Sciatic nerve (tissue), 2 donors: ENCODE measurements at places on chromosomes 6 and 20. TPM values are rescaled to one million over a fixed set of nuclear protein-coding genes. Genes with fewer than 3 reads are reported as not detected.

DNA sequence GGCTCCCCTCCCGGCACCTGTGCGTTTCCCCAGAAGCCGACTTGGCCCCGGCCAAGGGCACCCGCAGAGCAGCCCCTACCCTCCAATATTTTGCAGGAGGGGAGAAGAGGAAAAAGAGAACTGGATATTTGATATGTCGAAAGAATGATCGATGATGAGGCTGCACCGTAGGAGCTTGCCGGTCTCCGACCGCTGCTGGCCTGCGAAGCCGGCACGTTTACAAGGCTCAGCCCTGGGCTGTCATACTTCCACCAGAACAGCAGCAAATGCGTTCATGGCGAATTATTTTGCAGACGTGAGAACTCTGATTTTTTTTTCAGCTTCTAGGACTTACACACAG lies 296.7 kb downstream of the TFAP2C start:
- no peak for DNase-seq

- no peak for DNase-seq
Measured at GRCh38 chr20:52422574-52423336, 231.2 kb upstream of the ZFP64 start.

The KIF25 gene
- total RNA-seq = 1.6 TPM

The C6orf132 gene
- 2.6 TPM for total RNA-seq

DNA sequence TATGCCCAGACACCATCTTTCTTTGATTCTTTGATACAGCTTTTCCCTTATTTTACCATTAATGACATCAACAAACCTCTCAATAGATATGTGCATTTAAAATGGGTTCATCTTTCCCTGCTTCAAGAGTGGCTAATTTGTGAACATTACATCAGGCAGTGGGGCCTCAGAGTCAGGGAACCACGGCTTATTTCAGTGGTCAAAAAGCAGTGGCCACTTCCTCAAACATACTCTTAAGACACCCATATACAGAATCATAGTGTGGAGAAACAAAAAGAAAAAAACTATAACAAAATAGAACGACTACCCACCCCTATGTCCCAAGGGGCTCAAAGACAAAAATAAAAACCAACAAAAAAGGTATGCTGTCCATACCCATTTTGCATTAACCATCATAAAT lies 12.9 kb downstream of the SALL4 start:
- no peak for DNase-seq

- no peak for DNase-seq
Measured at GRCh38 chr6:105326833-105327770, 75.8 kb downstream of the PREP start.

GRCh38 chr6:30357678-30358540 lies 13.0 kb downstream of the RPP21 start:
- no peak for DNase-seq

DNA sequence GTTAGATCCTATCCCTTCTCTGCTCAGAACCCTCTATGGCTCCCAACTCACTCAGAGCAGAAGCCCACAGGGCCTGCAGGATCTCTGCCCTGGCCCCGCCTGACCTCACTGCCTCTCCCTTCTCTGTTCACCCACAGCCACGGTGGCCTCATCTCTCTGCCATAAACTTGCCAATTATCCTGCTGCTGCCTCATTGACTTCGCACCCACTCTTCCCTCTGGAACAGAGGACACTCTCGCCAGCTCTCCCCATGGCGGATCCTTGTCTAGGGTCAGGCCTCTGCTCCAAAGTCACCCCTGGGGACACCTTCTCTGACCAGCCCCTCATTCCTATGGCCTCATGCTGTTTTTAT lies 86.4 kb downstream of the CEBPB start:
- no peak for DNase-seq

DNA sequence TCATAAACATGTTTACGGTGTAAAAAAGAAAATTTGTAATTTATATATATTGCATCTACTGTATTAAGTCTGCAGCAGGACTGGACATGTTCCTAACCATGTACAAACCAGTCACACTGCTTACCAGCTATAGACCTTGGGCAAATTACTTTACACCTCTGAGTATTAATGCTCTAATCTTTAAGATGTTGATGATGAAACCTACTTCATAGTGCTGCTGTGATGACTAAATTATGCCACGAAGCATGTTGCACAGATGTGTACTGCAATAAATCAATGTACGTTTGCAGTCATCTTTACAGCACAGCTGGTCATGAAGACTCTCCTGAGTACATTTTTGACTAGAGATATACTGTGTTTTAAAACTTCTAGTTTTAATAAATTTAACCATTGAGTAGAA lies 42.6 kb downstream of the PRKN start:
- DNase-seq = no peak

DNA sequence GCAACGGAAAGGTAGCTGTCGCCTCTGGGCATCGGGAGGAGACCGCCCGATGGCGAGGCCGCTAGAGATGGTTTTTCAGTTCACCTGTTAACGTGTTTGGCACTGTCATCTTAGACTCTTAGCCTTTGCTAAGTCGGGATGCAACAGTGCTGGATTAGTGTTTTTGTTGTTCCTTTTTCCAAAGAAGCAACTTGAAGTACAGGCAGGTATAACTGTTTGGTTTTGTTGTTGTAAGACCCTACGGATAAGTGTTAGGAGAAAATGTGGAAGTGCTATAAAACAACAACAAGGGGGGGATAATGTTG lies 723 bp downstream of the MANEA start:
- no peak for DNase-seq

The POPDC3 gene
- 9.9 TPM for total RNA-seq

DNA sequence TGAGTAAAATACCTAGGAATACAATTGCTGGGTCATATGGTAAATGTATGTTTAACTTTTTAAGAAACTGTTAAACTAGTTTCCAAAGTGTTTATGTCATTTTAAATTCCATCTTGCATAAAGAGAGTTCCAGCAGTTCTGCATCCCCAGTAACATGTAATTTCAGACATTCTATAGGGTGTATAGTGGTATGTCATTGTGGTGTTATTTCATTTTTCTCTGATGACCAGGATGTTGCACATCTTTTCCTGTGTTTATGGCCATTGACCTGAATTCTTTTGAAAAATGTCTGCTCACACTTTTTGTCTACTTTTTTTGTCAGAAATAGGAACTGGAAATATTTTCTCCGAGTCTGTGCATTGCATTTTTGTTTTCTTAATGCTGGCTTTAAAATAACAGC lies 128.9 kb downstream of the TMEM200A start:
- no peak for DNase-seq

- DNase-seq = no peak
Measured at GRCh38 chr6:7468382-7469081, 72.9 kb upstream of the DSP start.

The BCKDHB gene
- 25.0 TPM for total RNA-seq

GRCh38 chr6:124798942-124799496 lies 163.2 kb upstream of the RNF217 start:
- DNase-seq = no peak

The ARMC2 gene
- 17.2 TPM for total RNA-seq

The GSTA2 gene
- not detected for total RNA-seq

The SYCP2 gene
- total RNA-seq = 6.7 TPM

The NAPB gene
- total RNA-seq = 18.7 TPM
